ENCODE measurements at places on chromosomes 12 and 14.
A peak's percentile ranks its signal among the peaks of the same experiment; 100 is the strongest.

DNA sequence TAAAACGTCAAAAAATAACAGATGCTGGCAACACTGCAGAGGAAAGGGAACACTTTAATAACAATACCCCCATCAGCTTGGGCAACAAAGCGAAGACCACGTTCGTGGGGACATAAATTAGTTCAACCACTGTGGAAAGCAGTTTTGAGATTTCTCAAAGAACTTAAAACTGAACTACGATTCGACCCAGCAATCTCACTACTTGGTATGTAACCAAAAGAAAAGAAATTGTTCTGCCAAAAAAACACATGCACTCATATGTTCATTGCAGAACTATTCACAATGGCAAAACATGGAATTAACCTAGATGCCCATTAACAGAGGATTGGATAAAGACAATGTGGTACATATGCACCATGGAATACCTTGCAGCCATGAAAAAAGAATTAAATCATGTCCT is 81.2 kb upstream of the RAP1B start:
- DNase-seq = no peak

DNA sequence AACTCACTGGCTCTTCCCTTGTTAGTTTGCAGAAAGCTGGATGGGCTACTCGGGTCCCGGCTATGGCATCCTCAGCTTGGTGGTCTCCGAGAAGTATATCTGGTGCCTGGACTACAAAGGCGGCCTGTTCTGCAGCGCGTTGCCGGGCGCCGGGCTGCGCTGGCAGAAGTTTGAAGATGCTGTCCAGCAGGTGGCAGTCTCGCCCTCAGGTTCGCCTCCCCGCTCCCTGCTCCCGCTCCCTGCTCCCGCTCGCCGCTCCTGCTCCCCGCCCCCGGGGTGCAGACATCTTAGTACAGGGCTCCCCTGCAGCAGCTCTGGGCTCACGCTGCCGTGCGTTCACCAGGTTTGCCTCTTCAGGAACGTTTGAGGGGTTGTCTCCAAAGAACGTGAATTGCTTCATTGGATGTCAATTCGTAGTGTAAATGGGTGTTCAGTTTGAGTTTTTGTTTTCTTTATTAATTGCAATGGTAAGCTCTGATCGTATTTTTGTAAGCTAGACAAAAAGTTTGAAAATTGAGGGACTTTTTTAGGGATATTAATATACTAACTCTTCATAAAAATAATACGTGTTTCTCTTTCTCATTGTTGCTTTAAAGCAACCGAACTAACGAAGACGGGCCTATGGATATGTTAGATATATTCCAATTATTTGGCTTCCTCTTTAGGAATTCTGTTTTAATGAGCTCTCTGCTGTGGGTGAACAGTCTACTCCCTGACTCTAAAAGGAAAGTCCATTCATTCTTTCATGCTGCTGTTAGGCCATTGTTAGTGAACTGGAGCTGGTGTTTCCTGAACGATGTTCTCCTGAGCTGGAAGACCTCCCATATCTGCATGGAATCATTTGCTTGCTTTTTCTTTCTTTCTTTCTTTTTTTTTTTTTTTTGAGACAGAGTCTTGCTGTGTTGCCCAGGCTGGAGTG is 71.3 kb downstream of the ANKRD9 start:
- DNase-seq = peak; percentile 31

- DNase-seq = no peak
Measured at GRCh38 chr12:6274231-6275221, 36.0 kb upstream of the PLEKHG6 start.

DNA sequence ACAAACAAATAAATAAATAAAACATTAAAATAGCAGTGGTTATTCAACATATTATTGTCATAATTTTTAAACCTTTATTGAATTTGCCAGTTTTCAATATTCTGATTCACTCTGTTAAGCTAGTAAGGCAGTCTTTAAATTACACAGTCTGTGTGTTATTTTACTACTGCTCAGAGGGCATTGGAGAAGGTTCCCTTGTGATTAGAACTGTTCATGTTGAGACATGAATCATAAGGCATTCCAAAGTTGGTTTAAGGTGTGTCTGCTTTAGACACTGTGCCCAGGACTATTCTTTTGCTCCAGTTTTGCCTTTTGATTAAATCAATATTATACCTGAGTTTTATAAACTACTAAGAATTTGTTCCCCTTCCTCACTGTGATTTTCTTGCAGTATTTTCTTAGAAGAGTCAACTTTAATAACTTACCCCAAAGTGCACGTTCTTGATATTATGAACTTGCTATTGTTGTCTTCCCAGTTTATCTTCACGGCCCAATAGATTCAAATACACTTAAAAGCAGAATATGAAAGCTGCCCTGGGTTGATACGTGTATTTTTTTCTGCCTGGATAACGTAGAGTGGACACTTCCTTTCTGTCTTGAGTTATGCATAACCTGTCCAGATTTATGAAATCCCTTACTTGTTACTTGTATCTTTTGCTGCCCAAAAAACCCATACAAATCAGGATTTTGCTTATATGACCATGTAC is 105.3 kb upstream of the BCAT1 start:
- peak; percentile 30 for DNase-seq

DNA sequence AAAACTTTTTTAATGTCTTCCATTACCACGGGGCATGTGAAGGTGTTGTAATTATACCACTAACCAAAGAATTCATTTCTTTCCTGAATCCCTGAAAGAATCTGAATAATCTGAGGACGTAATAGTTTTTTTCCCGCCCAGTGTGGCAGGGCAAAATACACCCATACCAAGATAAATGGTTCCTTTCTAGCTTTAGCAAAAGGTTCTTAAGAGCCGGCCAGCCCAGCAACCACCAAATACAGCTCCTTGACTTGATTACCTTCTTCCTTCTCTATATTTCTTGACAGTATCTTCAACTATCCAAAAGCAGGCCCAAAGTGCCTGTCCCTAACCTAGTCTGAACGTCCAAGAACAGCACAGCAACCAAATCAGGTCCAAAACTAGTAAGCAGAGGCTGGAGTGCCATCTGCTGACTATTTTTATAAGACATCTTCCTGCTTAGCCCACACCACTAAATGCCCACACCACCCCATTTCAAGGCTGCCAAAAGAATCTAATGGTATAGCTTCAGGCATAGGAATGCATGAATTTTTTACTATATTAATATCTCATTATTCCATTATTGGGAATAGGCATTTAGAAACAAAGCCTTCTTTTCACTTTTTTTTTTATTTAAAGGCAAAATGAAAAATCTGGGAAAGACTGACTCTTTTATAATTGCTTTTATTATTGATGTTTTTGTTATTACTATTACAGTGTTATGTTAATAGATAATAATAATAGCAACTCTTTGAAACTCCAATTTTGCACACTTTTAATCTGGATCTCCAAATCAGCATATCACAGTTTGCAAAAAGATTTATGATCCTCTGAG is 524.4 kb downstream of the MED13L start:
- no peak for DNase-seq

- DNase-seq = no peak
Measured at GRCh38 chr14:90198541-90199060, 57.8 kb upstream of the PSMC1 start.

GRCh38 chr14:92880851-92881250 is 42.1 kb upstream of the CHGA start:
- DNase-seq = no peak

DNA sequence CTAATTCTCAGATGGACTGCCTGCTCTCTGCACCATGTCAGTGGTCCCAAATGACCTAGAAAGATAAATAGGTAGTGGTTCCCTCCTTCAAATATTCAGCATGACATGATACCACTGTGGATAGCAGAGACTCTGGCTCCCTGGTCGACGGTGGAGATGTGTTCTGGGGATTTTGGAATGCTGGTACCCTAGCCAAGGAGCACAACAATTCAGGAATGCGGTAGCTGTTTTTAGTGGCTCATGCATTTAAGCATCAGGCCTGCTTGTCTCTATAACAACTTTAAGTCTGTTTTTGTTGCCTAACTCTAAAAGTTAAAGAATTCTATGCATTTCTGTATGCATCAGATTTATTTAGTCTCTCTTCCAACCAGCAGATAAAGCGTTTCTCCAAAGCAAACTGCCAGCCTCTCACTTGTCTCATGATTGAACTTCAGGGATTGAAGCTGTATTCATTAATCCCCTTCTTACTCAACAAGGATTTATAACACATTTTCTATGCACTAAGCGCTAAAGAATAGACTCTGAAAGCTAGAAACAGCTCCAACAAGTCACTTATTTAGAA is 164.9 kb upstream of the BMP4 start:
- DNase-seq = no peak

DNA sequence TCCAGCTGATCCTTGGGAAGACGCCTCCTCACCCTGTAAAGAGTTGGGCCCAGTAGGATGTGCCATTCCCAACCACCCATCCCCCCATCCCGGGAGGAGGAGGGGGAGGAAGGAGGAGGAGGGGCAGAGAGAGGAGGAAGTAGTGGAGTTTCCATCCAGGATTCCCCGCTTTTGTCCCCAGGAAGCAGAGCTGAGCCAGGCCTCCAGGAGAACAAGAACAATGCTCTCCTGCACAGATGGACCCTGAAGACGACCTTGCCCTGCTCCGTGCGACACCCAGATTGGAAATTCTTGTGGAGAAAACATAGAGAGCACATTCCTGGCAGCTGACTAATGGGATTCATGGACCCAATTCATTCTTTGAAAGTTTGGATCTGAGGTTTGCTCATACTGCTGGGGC is 132.3 kb upstream of the CRY1 start:
- no peak for DNase-seq

- no peak for DNase-seq
Measured at GRCh38 chr14:80110721-80111120, 100.6 kb downstream of the DIO2 start.

- DNase-seq = no peak
Measured at GRCh38 chr14:54332490-54332889, 64.3 kb upstream of the CDKN3 start.

GRCh38 chr14:95192311-95192710 is 35.0 kb upstream of the DICER1 start:
- no peak for DNase-seq

GRCh38 chr14:22839159-22839779 is 2.9 kb downstream of the MMP14 start:
- no peak for DNase-seq

DNA sequence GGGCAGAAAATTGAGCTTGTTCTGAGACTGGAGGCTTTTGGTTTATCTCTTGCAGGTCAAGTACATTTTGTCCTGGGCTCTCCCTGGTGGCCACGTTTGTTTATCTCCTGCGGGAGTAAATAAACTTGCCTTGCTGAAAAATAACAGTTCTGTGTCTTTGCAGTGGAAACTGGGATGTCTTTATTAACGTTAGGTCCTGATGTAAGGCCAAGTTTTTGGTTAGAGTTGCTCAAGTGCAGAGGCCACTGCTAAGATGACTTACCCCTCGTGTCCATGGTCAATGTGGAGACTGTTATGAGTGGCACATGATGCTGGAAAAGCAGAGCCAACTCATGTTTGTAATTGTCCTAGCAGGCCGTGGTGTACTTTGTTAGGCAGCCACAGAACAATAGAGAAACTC is 3.8 kb downstream of the PTPN11 start:
- no peak for DNase-seq

- DNase-seq = peak; percentile 76
Measured at GRCh38 chr14:105294142-105294597, 6.6 kb downstream of the BRF1 start.

- no peak for DNase-seq
Measured at GRCh38 chr12:27109334-27110028, 27.1 kb upstream of the C12orf71 start.

DNA sequence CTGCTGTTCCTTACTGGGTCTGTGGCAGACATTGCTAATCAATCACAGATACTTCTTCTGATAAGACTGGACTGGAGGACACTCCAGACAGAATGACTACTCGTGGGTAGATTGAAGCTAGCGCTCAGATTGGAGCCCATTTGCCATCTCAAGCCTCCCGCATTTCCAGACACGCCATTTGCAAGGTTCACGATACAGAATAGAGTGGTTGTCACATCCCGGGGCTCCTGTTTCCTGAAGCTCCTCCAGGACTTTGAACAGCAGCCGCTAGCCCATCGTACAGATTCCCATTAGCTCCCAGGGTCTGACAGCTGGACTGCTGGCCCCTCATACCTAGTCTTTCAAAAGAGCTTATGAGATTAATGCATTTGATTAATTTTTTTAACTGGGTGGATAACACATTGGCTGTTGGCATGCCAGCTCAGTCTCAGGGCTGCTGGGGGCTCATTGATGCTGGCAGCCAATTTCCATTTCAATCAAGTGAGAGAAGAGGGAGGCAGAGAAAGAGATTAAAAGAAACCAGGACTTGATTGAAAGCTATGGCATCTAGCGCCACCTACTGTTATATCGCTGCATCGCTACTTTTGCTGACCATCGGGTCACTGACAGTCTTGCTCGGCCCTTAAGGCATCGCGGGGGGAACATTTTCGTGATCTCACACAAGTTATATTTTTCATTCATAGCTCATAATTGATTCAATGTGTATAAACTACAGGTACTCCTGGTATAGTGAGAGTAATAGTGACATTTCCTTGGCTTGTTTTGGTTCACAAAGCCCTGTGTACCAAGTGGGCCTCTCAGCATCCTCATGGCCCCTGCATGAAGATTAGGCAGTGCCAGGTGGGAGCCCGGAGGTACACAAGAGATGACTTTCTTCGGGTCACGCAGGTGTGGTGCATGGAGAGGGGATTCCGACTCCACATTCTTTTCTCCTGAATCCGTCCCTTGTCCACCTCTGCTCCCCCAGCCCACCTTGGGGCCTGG is 78.6 kb downstream of the CCDC60 start:
- DNase-seq = no peak

- DNase-seq = no peak
Measured at GRCh38 chr12:100170313-100170858, 27.7 kb upstream of the BLTP3B start.

GRCh38 chr12:19035536-19035935 is 94.0 kb upstream of the PLEKHA5 start:
- DNase-seq = no peak

- DNase-seq = no peak
Measured at GRCh38 chr14:37195327-37195726, 2.4 kb upstream of the MIPOL1 start.
